ENCODE measurements at places on chromosomes 1 and 21. TPM values are rescaled to one million over a fixed set of nuclear protein-coding genes. Genes with fewer than 3 reads are reported as not detected.

ADAM30 gene
- not detected for total RNA-seq

OR2T35 gene
- not detected for total RNA-seq

ACTN2 gene
- not detected for total RNA-seq

CACNA1S gene
- total RNA-seq, result not detected

ELOA gene
- 30.9 TPM for total RNA-seq

TNFAIP8L2 gene
- not detected for total RNA-seq

IFI44L gene
- total RNA-seq, result 0.05 TPM

RPF1 gene
- 31.6 TPM for total RNA-seq

KCNQ4 gene
- 0.28 TPM for total RNA-seq

ACOT7 gene
- total RNA-seq, result 91.8 TPM

TRIM46 gene
- total RNA-seq, result 1.8 TPM

TMEM39B gene
- total RNA-seq, result 12.9 TPM

EEIG2 gene
- 6.4 TPM for total RNA-seq

Measured in A549 treated with ZK216348 at 1 μM for 4 hours (cell line).